ENCODE measurements at places on chromosomes 3 and 15.

DNA sequence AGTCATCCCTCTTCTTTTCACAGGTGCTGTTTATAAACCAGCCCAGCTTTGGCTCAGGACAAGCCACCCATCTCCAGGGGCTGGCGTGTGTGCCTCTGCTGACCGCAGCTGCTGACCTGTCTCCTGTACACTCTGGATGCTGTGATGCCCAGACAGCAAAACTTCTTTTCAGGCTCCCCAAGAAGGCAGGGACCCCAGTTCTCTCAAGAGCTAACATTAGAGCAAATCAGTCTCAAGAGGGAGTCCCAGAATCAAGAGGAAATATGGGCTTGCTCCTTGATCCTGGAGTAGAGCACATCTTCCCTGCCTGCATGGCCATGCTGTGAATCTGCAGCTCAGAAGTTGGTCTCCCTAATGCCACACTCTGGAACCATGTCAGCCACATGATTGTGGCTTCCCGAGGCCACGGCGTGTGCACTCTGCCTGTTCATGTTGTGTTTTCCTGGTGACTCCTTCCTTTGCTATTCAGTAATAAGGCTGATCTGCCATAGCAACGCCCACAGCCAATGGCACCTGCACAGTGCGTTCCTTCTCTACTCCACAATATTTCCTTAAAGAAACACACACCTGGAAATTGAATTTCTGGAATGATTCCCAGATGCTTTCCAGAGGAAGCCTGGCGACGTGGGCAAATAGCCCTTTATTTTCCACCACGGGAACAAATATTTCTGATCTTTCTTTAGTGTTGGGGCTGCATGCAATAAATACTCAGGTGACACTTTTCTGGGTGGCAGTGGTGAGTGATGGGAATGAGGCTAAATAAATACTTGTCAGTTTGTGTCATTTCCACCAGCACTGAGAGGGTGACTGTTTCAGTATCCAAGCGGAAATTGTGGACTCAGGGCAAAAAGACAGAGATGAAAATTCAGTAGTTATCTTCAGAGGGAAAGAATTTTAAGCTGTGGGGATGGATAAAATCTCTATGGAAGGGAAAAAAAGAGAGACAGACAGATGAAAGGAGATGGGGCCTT is 21.9 kb upstream of the THSD4 start:
- no peak overlapping the region for H3K4me3 ChIP-seq
- peaks cover 10% of the 10 kb centered on the region for H3K4me1 ChIP-seq
- no peaks in the 10 kb centered on the region for H3K27me3 ChIP-seq
- no peak overlapping the region for H3K27ac ChIP-seq

- no peak overlapping the region for H3K27ac ChIP-seq
- H3K4me3 ChIP-seq = no peak overlapping the region
- no peaks in the 10 kb centered on the region for H3K36me3 ChIP-seq
- DNase-seq = no peak
- H3K27me3 ChIP-seq = no peaks in the 10 kb centered on the region
Measured at GRCh38 chr3:15527031-15527459, 5.5 kb upstream of the COLQ start.

GRCh38 chr3:49018707-49019006 is 277 bp upstream of the DALRD3 start:
- DNase-seq = no peak
- peaks cover 33% of the 10 kb centered on the region for H3K36me3 ChIP-seq
- H3K27ac ChIP-seq = peak overlapping the region; percentile 70
- H3K4me1 ChIP-seq = peaks cover 58% of the 10 kb centered on the region

DNA sequence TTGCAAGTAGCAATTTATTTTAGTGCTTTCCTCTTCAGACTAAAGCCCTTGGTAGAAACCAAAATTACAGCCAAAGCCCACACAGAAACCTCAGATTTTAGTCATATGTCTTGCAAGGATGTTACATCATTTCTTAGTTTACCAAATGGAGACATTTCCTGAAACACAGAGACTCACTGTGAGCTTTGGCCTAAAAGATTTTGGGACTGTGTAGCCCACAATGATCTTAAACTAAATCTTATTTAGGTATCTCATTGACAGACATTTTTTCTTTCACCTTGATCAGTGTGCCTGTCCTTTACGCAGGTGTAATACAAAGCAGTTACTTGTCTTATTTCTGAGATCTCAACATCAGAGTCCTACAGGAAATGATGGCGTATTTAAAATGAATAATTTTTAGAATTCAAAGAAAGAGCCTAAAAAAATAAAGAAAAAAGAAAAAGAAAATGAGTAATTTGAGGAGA is 27.8 kb upstream of the AP4E1 start:
- no peaks in the 10 kb centered on the region for H3K27me3 ChIP-seq
- no peak overlapping the region for H3K27ac ChIP-seq
- no peaks in the 10 kb centered on the region for H3K36me3 ChIP-seq
- DNase-seq = no peak
- peaks cover 19% of the 10 kb centered on the region for H3K4me1 ChIP-seq

- H3K36me3 ChIP-seq = no peaks in the 10 kb centered on the region
- no peak overlapping the region for H3K4me3 ChIP-seq
- no peak overlapping the region for H3K27ac ChIP-seq
- peaks cover 34% of the 10 kb centered on the region for H3K4me1 ChIP-seq
- no peak for DNase-seq
- H3K27me3 ChIP-seq = no peaks in the 10 kb centered on the region
Measured at GRCh38 chr3:135970506-135971116, 5.1 kb downstream of the PPP2R3A start.

- H3K27me3 ChIP-seq = no peaks in the 10 kb centered on the region
- DNase-seq = no peak
- H3K4me1 ChIP-seq = peaks cover 57% of the 10 kb centered on the region
- peak overlapping the region; percentile 8 for H3K4me3 ChIP-seq
Measured at GRCh38 chr3:177357352-177358090, 160.2 kb upstream of the TBL1XR1 start.

DNA sequence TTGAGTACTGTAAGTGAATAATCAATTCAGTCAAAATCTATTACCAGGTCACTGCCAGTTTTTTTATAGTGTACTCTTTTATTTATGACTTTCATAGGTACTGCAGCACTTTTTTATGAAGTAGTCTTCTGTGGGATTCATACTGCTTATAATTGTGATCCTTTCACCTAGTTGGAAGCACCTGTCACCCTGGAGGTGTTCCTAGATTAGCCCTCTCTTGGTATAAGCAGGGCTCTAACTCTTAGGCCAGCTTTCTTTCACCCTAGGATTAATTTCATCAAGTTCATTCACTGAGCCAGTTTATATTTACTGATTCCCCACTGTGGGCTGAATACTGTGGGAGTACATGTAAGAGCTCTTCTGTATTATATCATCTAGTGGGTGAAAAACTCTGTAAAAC is 65.9 kb upstream of the MLF1 start:
- no peak overlapping the region for H3K4me3 ChIP-seq
- H3K36me3 ChIP-seq = no peaks in the 10 kb centered on the region
- no peak overlapping the region for H3K27ac ChIP-seq
- H3K4me1 ChIP-seq = no peaks in the 10 kb centered on the region
- no peaks in the 10 kb centered on the region for H3K27me3 ChIP-seq
- no peak for DNase-seq

DNA sequence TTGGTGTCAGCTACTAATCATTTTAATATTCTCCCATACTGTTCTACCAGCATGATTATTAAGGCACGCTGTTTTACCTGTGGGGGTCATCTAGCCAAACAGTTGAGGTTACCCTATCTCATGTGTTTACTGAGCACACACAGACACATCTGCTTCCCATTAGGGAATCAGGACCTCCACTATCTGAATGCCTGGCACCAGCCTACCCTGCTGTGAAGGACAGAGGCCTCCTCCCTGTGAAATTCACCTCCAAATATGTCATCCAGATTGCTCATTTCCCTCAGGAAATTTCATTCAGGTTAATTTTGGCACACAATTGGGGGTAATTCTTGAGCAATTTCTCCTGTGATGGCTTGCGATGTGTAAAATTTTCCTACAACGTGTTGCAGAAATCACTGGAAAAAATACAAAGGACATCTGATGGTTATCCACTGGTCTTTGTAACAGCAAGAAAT is 155.6 kb upstream of the NR2E3 start:
- no peaks in the 10 kb centered on the region for H3K36me3 ChIP-seq
- peak overlapping the region; percentile 49 for H3K27ac ChIP-seq
- peaks cover 19% of the 10 kb centered on the region for H3K4me1 ChIP-seq
- no peaks in the 10 kb centered on the region for H3K27me3 ChIP-seq
- H3K4me3 ChIP-seq = no peak overlapping the region
- DNase-seq = no peak

DNA sequence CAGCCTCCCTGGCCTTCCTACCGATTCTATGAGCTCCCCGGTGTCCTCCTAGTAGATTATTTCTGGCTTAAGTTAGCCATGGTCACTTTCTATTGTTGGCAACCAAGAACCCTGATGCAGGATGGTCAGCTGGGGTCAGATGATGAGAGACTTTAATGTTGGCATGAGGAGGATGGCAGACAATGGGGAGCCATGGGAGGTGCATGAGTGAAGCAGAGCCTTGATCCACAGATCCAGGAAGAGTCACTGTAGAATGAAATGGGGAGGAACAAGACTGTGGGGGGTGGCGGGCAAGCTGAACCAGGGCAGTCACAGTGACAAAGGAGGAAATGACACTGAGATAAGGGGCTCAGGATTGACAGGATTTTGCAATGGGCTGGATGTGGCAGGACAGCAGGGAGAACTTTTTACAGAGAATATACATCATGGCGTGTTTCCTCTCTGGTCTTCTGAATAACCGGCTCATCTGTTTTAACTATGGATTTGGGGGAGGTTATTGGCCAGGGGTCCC is 60.9 kb downstream of the RPLP1 start:
- H3K36me3 ChIP-seq = no peaks in the 10 kb centered on the region
- no peak overlapping the region for H3K4me3 ChIP-seq
- H3K27me3 ChIP-seq = no peaks in the 10 kb centered on the region

GRCh38 chr3:113293348-113293747 is 82.0 kb downstream of the BOC start:
- H3K36me3 ChIP-seq = no peaks in the 10 kb centered on the region
- no peaks in the 10 kb centered on the region for H3K4me1 ChIP-seq
- H3K27me3 ChIP-seq = no peaks in the 10 kb centered on the region
- no peak overlapping the region for H3K27ac ChIP-seq
- no peak for DNase-seq

DNA sequence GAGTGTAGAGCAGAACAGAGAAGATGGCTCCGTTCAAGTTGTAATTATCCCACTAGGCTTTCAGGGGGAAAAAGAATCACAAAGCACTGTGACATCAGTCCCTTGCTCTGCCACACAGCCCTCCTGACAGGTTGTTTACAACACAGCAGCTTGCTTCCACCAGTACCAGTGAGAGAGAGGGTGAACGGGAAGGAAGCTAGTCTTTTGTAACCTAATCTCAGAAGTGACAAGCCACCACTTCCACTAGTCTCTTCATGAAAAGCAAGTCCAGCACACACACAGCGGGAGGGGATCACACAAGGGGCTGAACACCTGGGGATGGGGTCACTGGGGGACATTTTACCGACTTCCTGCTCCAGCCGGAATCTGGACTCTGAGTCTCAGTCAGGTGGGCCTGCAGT is 86.3 kb downstream of the FAM81A start:
- no peaks in the 10 kb centered on the region for H3K27me3 ChIP-seq
- H3K27ac ChIP-seq = no peak overlapping the region
- peak; percentile 70 for DNase-seq

- no peak overlapping the region for H3K27ac ChIP-seq
- DNase-seq = no peak
- no peaks in the 10 kb centered on the region for H3K4me1 ChIP-seq
- H3K4me3 ChIP-seq = no peak overlapping the region
Measured at GRCh38 chr3:81925385-81925784, 163.9 kb upstream of the GBE1 start.

DNA sequence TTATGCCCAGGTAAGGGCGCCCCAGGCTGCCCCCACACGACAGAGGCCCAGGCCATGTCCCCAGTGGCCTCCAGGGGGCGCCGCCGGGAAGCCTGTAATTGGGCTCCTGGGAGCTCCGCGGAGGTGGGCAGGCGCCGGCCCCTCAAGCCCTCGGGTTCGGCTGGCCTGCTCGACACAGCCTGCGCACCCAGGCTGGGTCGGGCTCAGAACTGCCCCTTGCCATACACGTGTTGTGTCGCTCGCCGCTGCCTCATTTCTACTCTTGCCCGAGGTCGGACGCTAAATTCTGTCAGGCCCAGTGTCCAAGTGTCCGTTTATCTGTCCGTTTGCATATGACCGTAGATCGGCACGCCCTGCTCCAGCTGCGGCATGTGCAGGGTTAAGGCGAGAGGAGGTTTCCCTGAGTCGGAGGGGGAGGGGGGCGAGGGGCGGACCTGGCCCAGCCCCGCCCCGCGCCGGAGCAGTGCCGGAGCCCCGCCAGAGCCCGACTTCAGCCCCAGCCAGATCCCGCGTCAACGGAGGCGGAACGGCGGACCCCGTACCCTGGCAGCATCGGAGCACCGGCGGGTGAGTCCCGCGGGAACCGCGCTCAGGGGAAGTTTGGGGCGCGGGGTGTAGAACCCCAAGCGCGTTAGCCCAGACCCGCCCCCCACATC is at the start of gene KLHDC8B:
Gene KLHDC8B, plus strand, starts transcription at position 480 of the 656 bp plus-strand sequence. CDS start 1,172 bp downstream, outside the sequence.
- H3K36me3 ChIP-seq = peaks cover 5% of the 10 kb centered on the region
- no peaks in the 10 kb centered on the region for H3K27me3 ChIP-seq
- H3K27ac ChIP-seq = peak within 1 kb of the TSS; percentile 90
- peaks cover 49% of the 10 kb centered on the region for H3K4me1 ChIP-seq
- no peak for DNase-seq

- no peak for DNase-seq
- no peaks in the 10 kb centered on the region for H3K36me3 ChIP-seq
- H3K4me3 ChIP-seq = no peak overlapping the region
- no peaks in the 10 kb centered on the region for H3K27me3 ChIP-seq
- peak overlapping the region; percentile 99 for H3K27ac ChIP-seq
Measured at GRCh38 chr3:71066849-71067261, 516.7 kb downstream of the FOXP1 start.

- H3K27me3 ChIP-seq = no peaks in the 10 kb centered on the region
- H3K4me1 ChIP-seq = no peaks in the 10 kb centered on the region
- H3K27ac ChIP-seq = no peak overlapping the region
- no peaks in the 10 kb centered on the region for H3K36me3 ChIP-seq
- no peak for DNase-seq
Measured at GRCh38 chr3:113094337-113095221, 103.8 kb downstream of the GTPBP8 start.

DNA sequence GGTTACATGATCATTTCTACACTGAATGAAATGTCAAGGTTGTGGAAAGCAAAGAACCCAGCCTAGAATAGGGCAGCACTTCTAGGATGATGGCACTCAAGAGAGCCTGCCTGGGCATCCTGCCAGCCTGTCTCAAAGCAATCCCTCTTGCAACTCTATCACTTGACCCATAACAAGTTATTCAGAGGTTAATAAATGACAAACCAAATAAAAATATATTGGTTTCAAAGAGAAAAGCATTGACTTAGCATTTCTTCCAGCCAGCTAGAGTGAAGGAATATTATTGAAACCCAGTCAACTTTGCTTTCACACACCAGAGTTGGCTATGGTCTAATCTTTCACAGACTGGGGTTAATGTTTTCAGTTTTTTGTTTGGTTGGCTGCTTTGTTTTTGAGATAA is 214.6 kb upstream of the UBE2E2 start:
- H3K36me3 ChIP-seq = no peaks in the 10 kb centered on the region
- H3K27ac ChIP-seq = no peak overlapping the region
- H3K4me1 ChIP-seq = no peaks in the 10 kb centered on the region
- H3K4me3 ChIP-seq = no peak overlapping the region
- no peaks in the 10 kb centered on the region for H3K27me3 ChIP-seq
- no peak for DNase-seq

- no peak overlapping the region for H3K27ac ChIP-seq
- H3K4me1 ChIP-seq = no peaks in the 10 kb centered on the region
- no peaks in the 10 kb centered on the region for H3K36me3 ChIP-seq
- DNase-seq = no peak
- no peaks in the 10 kb centered on the region for H3K27me3 ChIP-seq
Measured at GRCh38 chr3:127652246-127652995, 20.3 kb upstream of the ABTB1 start.

Measured in vagina (tissue), 2 donors.